Activated T-helper 17 cell treated with anti-CD3 and anti-CD28 coated beads, Interleukin-2, amount 50 U/mL, for 72 hours (primary cell): ENCODE measurements at places on chromosomes 5 and 9. TPM values are rescaled to one million over a fixed set of nuclear protein-coding genes. Genes with fewer than 3 reads are reported as not detected.

GRCh38 chr9:93166699-93167098 is 17.2 kb upstream of the WNK2 start:
- ATAC-seq: no peak

DNA sequence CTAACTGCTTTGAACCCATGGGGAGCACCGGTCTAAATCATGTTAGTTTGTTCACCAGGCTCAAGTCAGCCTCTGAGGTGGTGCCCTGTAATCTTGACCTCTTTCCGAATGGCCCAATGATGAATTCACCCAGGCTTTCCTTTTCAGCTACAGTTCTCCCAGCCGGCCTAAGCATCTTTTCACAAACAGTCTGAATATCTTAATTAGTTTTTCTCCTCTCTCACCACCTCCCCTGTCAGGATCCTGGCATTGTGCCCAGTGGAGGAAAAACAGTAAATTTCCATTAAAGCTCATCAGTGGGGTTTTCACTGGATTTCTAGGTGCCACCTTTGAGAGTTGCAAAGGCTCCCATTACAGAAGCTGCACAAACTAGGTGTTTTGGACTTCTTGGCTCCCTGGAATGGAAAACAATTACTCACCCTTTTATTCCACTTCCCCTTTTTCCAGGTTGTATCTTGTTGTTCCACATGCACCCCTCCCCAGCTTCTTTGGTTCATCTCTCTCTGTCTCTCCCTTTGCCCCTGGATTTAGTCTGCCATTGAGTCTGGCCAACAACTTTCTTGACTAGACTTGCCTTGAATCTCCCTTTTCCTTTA is 69.4 kb upstream of the ADAMTSL1 start:
- ATAC-seq: no peak

GRCh38 chr9:109098171-109098959 is 21.4 kb downstream of the TMEM245 start:
- no peak for ATAC-seq

GRCh38 chr9:69221036-69221435 is 47.0 kb downstream of the TJP2 start:
- ATAC-seq: no peak

The SLC27A4 gene
- total RNA-seq: 22.3 TPM

DNA sequence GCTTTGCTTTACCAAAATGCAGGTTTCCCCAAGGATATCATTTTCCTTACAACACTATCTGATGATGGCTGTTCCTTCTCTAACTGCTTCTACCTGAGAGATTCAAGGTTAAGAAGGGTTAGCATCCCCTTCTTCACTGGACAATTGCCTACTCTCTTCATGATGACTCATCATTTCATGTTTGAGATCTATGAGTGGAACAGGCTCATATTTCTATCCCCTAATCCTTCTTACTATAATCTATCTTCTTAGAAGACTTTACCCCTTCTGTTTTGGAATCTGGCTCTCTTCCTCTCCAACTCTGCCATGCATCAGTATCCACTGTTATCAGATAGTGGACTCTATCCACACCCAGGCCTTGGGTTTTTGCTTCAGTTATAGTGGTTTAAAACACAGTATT is 54.3 kb downstream of the NR3C1 start:
- no peak for ATAC-seq

- ATAC-seq: no peak
Measured at GRCh38 chr5:74394916-74395880, 245.3 kb downstream of the ENC1 start.

The ADGRV1 gene
- 0.74 TPM for total RNA-seq

DNA sequence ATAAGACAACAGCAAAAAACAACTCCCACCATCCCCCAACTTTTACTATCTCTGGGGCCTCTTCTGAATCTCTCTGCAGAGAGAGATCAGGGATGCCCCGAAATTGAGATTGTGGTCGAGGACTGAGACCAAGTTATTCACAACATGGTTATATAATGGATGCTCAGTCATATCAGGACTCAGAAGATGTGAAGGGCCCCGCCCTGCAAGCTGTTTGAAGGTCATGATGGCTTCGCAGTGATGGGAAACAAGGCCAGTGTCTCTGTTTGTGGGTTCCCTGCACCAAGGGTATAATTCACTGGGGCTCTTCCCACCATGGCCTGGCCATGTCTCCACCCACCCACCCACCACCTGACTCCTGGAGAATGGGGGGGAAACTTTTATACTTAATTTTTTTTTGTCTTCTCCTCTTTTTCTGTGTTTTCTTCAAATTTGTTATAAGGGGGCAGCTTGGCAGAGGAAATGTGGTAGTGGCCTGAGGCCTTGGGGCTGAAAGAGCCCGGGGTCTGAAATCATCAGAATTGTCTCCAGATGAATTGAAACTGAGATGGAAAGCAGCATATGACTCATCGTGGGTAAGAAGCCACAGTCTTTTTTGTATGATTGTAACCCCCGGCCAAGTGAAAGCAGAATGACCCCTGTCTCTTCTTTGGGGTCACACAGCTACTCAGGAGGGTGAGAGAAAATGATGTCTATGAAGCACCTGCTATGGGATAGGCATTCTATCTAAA is 15.0 kb upstream of the TEX48 start:
- peak; percentile 58 for ATAC-seq

- ATAC-seq: no peak
Measured at GRCh38 chr5:61245936-61246335, 83.7 kb upstream of the SMIM15 start.

The SLC25A48 gene
- not detected for total RNA-seq

GRCh38 chr9:98593354-98594253 is 115.1 kb downstream of the GABBR2 start:
- ATAC-seq: no peak

- no peak for ATAC-seq
Measured at GRCh38 chr9:69546265-69546664, 125.9 kb downstream of the APBA1 start.

DNA sequence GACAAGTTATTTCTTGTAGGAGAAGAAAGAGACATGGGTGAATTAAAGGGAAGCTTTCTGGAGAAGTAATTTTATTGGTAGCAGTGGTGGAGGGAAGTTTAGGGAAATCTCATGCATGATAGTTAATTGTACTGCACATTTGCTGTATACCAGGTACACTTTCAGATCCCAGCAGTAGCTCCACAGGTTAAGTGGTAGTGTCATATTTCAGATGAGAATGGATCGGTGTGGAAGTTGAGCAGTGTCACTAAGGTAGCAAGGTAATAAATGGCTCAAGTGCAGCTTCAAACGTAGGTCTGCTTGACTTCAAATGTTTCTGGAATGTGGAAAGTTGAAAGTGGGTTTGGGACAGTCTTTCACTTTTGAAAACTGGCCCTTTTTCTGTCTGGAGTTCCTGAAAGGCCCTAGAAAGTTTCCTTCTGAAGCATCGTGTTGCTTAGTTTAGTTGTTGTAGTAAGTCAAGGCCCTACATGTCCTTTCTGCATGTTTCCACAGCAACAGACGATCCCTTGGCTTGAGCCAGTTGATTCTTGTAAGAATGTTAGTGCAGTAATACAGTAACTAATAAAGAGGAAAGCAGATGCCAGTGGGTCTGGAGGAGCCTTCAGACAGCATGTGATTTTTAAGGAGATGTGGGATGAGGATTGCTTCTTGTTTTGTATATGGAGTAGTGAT is 3.7 kb downstream of the CLTA start:
- no peak for ATAC-seq

The ZNF782 gene
- 5.7 TPM for total RNA-seq

- no peak for ATAC-seq
Measured at GRCh38 chr9:21506626-21507482, 24.7 kb upstream of the IFNE start.

DNA sequence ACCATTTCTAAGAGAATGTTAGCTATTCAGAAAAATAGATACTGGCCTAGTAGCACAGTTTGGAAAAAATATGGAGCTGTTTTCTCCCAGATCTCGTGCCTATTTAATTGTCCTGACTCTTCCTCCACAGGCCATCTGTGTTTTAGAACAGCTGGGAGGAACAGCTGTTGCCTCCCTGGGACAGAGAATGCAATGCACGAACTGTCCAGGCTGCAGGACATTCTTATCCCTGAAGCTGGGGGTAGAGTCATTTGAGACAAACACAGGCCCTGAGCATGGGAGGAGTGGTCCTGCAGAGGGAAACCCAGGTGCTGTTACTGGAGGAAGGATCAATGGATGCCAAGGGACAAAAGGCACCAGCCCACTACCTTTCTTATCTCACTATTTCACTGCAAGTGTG is 20.9 kb upstream of the SPARC start:
- no peak for ATAC-seq

DNA sequence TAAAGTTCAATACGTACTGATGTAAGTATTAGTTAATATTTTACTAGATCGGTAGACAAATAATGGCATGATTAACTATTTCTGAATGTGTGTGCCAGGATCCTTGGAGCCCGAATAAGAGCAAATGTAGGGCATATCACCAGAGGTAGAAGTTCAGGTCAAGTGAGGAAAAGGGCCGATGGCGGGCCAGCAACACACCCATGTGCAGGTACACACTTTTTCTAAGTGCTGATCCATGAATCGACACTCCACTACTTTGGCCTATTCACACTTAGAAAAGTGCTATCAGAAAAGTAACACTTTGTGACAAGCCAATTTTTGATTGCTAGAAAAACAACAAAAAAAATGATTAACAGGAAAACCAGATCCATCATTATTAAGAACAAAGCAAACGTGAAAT is 150.3 kb downstream of the AUH start:
- no peak for ATAC-seq

The CFAP90 gene
- total RNA-seq: not detected

DNA sequence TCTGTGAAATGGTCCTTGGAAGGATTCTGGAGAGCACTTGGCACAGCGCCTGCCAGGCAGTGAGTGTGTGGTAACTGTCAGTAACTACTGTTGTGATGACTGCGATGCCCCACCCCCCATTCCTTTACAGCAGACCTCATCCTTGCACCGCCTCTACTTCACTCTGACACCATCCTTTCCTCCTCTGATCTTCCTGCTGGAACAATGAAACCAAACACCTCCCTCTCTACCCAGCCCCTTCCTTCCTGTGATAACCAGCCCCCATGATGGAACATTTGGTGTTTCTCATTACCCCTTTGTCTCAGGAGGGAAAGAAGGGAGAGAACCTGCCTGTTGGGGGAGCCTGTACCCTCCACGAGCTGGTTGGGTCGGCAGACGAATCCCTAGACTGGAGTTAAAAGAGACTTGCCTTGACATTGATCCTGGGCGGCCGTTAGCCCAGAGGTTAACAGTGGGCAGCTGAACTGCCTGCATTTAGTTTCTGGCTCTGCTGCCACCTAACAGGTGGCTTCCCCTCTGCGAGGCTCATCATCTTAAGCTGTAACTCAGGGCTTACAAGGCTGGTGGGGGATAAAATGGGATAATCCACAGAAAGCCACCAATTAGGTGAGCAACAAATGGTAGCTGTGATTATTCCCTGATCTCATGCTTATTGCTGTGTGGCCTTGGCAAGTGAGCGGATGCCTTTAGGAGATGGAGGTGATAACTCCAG is 34.2 kb upstream of the GRPEL2 start:
- ATAC-seq: no peak

The KCNV2 gene
- not detected for total RNA-seq

The GPR150 gene
- total RNA-seq: 0.35 TPM

DNA sequence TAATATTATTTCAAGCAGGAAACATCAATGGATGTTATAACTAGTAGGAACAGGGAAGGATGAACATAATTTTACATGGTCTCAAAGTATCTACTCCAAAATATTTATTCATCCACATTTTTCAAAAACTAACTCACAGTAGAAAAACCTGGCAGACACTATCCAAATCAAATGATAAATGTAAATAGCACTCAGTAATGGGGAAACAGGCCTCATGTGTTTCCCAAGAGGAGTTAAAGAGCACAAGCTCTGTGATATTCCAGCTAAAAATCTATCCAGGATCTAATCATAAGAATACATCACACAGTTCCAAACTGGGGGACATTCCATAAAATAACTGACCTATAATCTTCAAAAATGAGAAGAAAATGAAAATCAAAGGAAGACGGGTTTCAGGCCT is 443.1 kb downstream of the ZNF608 start:
- ATAC-seq: no peak

GRCh38 chr9:97851446-97851883 is 1.6 kb upstream of the FOXE1 start:
- ATAC-seq: no peak

GRCh38 chr5:115588640-115589039 is 13.6 kb downstream of the TICAM2 start:
- ATAC-seq: no peak

DNA sequence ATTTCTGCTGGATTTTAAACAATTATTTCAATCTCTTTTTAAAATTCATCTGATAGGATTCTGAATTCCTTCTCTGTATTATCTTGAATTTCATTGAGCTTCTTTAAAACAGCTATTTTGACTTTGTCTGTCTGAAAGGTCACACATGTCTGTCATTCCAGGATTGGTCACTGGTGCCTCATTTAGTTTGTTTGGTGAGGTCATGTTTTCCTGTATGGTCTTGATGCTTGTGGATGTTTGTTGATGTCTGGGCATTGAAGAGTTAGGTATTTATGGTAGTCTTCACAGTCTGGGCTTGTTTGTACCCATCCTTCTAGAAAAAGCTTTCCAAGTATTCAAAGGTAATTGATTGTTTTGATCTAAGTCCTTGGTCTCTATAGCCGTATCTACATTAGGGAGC is 39.1 kb downstream of the DENND4C start:
- ATAC-seq: peak; percentile 39

GRCh38 chr5:133916914-133917313 is 51.5 kb downstream of the C5orf15 start:
- no peak for ATAC-seq

The C9 gene
- not detected for total RNA-seq

GRCh38 chr9:74760031-74760700 is 127.6 kb downstream of the TRPM6 start:
- peak; percentile 71 for ATAC-seq

GRCh38 chr5:140575309-140575708 is 10.7 kb downstream of the SLC35A4 start:
- no peak for ATAC-seq

DNA sequence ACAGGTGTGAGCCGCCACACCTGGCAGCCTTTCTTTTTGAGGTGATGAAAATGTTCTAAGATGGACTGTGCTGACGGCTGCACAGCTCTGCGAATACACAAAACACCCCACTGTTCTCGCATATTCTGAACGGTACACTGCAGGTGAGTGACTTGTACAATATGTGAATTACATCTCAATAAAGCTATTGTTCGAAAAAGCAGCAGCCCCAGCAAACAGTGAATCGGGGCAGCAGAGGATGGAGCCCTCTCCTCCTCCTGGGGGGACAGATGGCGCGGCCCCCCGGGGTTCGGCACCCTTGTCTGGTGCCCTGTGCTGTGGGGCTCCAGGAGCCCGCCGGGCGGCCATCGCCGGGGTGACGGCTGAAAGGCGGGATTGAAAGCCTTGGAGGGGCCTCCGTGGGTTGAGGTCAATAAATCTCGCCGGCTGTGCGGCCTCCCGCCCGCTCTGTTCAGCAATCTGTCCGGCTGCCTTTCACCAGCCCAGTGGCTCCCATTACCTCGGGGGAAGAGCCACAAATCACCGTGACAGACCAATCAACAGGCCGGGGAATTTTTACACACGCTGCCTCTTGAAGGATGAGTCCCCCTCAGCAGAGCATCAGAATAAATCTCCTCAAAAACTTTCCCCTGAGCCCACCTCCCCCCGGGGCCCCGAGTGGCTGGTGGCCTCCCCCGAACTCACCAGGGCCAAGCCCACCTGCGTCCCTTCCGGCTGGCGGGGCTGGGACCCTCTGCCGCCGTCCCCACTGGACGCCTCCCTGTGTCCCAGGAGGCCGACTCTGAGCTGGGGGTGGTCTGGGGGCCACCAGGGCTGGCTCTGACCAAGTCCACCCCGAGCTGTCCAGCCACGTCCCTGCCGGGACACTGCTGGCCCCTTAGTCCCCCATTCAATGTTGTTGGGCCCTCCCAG is 37.8 kb upstream of the TMEM250 start:
- ATAC-seq: no peak

GRCh38 chr5:1037123-1037670 is 28.6 kb downstream of the NKD2 start:
- ATAC-seq: no peak

The GABRA6 gene
- not detected for total RNA-seq
